Esophagus (tissue), 2 donors: ENCODE measurements at places on chromosomes 7 and 10. TPM values are rescaled to one million over a fixed set of nuclear protein-coding genes. Genes with fewer than 3 reads are reported as not detected.

Gene FRMPD2
- 0.06 TPM for polyA plus RNA-seq

Gene HOXA1
- polyA plus RNA-seq = 2.1 TPM

Gene TEX36
- not detected for polyA plus RNA-seq

Gene ABCC2
- polyA plus RNA-seq = 0.35 TPM

Gene HYCC1
- 7.8 TPM for polyA plus RNA-seq

Gene CCDC136
- 1.9 TPM for polyA plus RNA-seq

Gene UPK3B
- polyA plus RNA-seq = 63.9 TPM

Gene RHBDD2
- polyA plus RNA-seq = 32.9 TPM

Gene FOXP2
- 2.5 TPM for polyA plus RNA-seq

Gene LEP
- polyA plus RNA-seq = 0.02 TPM

Gene IGF2BP3
- 3.5 TPM for polyA plus RNA-seq

Gene SPDYE2B
- polyA plus RNA-seq = not detected

Gene LIPJ
- polyA plus RNA-seq = not detected

Gene ZCCHC24
- polyA plus RNA-seq = 3.3 TPM

Gene GOLGA7B
- polyA plus RNA-seq = 2.2 TPM

Gene LIPF
- polyA plus RNA-seq = 3.0 TPM

Gene TMEM225B
- polyA plus RNA-seq = 0.96 TPM

Gene TLX1
- polyA plus RNA-seq = not detected

Gene ADRB1
- 0.46 TPM for polyA plus RNA-seq

Gene ERVW-1
- not detected for polyA plus RNA-seq

Gene RPEL1
- polyA plus RNA-seq = not detected

Gene TMEM213
- polyA plus RNA-seq = not detected

Gene WDFY4
- 0.79 TPM for polyA plus RNA-seq

Gene SORBS1
- polyA plus RNA-seq = 32.7 TPM

Gene ELFN1
- polyA plus RNA-seq = 0.16 TPM

Gene GPR141
- 0.35 TPM for polyA plus RNA-seq

Gene LRRC18
- polyA plus RNA-seq = not detected

Gene EPHA1
- 65.6 TPM for polyA plus RNA-seq

Gene TAS2R41
- not detected for polyA plus RNA-seq

Gene SDK1
- polyA plus RNA-seq = 0.33 TPM

Gene INHBA
- 0.42 TPM for polyA plus RNA-seq

Gene ASB15
- not detected for polyA plus RNA-seq

Gene FAM237B
- polyA plus RNA-seq = not detected

Gene AKR1C2
- polyA plus RNA-seq = 142 TPM

Gene CYP2C19
- 0.35 TPM for polyA plus RNA-seq

Gene CYP2C18
- polyA plus RNA-seq = 17.3 TPM

Gene WNT8B
- polyA plus RNA-seq = not detected

Gene UNC5B
- 12.2 TPM for polyA plus RNA-seq

Gene ZFYVE27
- polyA plus RNA-seq = 14.3 TPM

Gene TMEM176A
- polyA plus RNA-seq = 9.4 TPM
